Dorsolateral prefrontal cortex (tissue), 122 donors: ENCODE measurements at places on chromosomes 6 and 20.

GRCh38 chr6:163826629-163827028 lies 412.1 kb downstream of the QKI start:
- DNase-seq, result no peak

- no peak for DNase-seq
Measured at GRCh38 chr6:45467853-45468252, 90.1 kb upstream of the SUPT3H start.

- no peak for DNase-seq
Measured at GRCh38 chr6:166751051-166751595, 124.1 kb upstream of the RPS6KA2 start.

GRCh38 chr6:16657768-16658167 lies 103.5 kb downstream of the ATXN1 start:
- DNase-seq, result no peak

GRCh38 chr20:11539450-11539849 lies 378.2 kb upstream of the BTBD3 start:
- DNase-seq, result no peak

DNA sequence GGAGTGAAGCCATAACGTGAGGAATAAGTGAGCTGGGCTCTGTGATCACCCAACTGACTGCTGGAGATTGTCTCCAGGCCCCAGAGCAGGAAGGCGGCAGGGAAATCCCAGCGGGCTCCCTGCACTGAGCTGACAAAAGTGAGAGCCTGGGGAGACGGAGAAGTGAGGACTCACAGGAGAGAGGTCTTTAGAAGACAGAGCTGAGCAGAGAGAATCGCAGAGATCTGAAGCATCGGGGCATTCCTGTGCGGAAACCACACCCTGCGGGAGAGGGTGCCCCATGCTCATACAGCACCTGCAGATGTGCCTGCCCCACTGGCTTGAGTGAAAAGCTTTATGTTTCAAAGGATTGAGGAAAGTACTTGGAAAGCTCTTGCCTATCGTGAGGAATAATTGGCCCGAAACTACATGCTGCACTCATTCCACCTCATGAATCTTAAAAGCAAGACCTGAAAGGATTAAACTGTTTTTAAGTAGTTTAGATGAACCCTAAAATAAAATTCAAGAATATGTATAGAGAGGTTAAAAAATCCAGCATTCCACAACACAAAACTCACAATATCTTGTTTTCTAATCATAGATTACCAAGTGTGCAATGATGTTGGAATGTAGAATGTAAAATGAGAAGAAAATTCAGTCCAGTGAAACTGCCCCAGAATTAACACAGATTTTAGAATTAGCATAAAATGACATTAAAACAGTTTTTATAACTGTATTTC lies 17.7 kb upstream of the THBS2 start:
- no peak for DNase-seq

- DNase-seq, result no peak
Measured at GRCh38 chr20:54611708-54612412, 136.5 kb downstream of the DOK5 start.

GRCh38 chr6:154602296-154602695 lies 91.8 kb upstream of the CNKSR3 start:
- DNase-seq, result no peak

DNA sequence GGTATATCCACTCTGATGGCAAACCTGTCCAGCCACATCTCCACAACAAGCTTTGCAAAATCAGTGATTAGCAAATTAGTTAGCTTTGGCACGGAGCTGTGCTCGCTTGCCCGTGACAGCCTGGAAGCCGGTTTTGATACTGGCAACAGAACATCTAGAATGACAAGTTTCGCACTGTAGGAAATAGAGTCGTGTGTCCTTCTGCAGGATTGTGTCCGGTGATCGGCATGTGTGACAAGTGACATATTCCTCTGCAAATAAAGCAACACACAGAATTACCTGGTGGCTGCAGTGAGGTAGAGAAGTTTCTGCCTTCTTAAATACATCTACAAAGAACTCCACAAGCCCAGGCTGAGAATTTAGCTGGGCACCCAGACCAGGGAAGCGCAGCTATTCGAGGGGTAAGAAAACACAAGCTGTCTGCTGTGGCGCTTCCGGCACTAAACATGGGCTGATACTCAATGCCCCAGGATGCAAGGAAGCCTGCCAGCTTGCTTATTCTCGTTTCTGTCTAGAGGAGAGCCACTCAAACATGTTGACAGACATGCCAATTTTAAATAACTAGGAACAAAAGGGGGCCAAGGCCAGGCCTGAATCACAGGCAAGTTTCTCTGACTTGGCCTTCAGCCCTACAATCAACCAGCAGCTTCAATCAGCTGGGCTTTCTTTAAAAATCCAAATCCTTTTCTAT lies 22.2 kb downstream of the EIF2S2 start:
- no peak for DNase-seq

DNA sequence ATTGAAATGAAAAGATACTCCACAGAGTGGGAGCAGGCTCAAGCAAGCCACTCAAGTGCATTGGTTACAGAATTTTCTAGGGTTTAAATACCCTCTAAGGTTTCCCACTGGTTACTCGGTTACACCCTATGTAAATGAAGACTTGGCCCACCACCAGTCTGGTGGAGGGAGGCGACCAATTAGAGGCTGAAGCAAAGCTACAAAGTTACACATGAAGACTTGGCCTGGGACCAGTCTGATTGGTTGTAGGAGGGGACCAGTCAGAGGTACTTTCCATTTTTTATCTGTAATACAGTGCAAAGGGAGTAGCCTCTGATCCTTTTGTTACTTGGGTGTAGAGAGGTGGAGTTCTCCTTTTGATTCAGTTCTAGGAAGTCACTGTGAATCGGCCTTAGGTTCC lies 7.6 kb downstream of the SRSF12 start:
- no peak for DNase-seq

DNA sequence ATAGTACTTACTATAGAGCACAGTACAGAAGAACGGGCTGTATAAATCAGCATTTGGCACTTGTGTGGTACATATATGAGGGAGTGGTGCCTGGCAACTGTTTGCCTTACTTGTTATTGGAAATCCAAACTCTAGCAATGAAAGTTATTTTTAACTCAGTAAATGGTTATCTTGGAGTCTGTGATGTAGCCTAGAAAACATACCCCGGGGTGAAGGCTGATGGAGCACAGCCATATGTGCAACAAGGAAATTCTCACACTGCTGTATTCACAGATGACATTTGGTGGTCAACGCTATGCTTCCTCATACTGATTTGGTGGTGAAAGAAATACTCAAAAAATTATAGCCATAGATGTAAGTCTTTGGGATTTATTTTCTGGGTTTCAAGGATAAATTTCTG lies 807.5 kb upstream of the FLRT3 start:
- no peak for DNase-seq

- no peak for DNase-seq
Measured at GRCh38 chr6:100078509-100078908, 84.5 kb upstream of the MCHR2 start.

DNA sequence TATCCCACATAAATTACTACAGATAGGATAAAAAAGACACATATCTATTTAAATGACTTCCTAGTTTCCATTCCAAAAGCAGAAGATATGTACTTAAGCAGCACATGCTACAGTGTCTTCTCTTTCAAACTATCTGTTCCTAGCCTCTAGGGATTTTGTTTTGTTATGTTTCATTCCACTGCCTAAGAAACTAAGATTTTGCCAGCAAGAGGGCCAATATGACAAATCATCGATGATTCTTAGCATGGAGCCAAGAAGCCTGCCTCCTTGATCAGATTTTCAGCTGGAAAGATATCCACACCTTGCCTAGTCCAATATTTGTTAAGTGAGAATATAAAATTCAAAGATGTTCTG lies 7.0 kb downstream of the SNX5 start:
- no peak for DNase-seq

DNA sequence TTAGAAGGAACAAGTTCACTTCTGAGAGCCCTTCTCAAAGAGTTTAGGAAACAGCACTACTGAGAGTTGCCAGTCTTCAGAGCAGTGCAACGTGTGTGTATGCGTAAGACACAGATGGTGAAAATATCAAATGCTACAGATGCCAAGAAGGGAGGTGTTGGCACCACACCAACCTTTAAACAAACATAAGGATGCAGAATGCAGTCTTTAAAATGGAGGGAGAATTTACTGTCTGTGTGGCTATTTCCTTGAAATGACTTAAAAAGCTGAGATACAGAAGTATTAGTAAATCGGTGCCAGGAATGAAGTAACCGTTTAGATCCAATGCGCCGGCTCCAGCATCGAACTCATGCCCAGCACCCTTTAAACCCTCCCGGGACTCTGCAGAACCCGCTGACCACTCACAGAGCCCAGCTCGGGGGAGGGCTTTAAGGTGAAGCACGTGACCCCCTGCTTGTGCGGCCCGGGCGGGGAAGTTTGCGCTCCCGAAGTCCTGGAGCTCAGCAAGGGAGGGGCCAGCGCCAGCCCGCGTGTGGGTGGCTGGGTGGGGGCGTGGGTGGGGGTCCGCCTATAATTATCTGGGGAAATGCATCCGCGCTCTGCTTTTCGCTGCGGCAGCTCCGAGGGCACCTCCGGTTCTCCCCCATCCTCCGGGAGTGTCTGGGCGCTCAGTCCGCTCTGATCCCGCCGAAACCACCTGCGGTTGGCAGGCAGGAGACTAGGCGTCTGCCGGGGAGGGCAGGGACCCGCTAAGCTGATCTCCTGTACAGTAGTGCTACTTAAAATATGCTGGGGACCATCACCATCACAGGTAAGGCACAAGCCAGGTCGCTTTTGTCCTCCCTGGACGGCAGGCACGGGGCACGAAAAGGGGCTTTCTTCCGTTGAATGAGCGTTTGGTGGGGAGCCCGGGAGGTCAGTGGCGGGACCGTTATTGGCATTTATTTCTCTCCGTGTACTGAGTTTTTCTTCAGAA lies 66.0 kb downstream of the ZBTB2 start:
- no peak for DNase-seq

DNA sequence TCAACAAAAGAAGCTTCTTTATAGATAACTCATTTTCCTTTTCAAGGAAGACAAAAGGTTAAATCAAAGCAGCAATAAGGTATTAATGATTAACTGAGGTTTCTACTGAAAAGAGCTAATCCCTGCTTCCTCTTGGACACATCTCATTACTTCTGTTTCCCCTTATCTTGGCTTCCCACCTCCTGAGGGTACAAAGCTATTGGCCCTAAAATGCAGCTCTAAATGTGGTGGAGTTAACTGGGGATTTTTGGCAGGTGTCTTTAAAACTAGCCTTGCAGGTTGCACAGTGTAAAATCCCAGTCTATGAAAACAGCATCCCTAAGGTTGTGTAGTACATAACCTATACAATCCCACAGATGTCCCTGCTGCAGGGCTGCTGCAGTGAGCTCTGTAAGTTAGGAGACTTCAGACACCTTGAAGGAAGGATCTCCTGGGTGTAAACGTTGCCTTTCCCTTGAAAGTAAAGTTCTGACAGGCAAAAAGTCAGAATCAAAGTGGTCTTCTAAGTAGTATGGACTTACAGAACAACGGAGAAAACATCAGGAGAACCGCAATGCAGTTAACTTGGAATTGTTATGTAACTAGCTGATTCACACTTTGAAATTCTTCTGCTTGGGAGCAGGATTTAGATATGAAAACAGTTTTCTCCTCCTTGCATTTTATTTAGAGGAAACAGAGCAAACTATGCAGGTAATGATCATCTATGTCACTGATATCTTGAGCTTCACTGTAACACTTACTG lies 71.7 kb upstream of the TRAF3IP2 start:
- DNase-seq, result no peak

DNA sequence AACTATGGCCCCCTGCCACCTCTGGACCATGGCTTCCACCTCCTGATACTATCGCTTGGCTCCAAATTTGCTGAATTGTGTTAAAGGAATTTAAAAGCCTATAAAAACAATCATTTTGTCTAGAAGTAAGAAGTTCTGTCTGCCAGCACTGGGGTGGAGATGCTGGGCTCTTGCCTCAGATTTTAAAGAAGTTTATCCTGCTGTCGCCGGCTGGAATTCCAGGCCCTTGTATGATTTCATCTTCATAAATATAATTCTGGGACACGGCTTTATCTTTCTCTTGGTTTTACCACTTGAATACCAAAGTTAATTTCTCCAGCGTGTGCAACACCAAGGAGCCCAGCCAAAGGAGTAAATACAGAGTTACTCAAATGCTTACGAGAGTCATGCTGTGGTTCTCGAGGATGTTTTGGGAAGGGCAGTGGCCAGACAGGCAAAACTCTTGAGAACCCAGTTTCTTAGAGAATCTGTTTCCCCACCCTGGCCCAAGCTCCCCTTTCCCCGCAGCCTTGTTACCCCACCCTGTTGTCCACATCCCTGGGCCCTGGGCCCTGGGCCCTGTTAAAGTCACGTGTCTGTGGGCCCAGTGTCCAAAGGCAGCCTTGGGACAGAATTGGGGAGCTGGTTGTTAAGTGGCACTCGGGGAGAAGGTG lies 31.9 kb downstream of the C6orf89 start:
- DNase-seq, result no peak

- no peak for DNase-seq
Measured at GRCh38 chr6:4687989-4688947, 87.9 kb upstream of the CDYL start.

GRCh38 chr6:34436803-34437643 lies 11.2 kb upstream of the RPS10 start:
- DNase-seq, result no peak

GRCh38 chr6:103255132-103255531 lies 1604.6 kb downstream of the HACE1 start:
- no peak for DNase-seq

DNA sequence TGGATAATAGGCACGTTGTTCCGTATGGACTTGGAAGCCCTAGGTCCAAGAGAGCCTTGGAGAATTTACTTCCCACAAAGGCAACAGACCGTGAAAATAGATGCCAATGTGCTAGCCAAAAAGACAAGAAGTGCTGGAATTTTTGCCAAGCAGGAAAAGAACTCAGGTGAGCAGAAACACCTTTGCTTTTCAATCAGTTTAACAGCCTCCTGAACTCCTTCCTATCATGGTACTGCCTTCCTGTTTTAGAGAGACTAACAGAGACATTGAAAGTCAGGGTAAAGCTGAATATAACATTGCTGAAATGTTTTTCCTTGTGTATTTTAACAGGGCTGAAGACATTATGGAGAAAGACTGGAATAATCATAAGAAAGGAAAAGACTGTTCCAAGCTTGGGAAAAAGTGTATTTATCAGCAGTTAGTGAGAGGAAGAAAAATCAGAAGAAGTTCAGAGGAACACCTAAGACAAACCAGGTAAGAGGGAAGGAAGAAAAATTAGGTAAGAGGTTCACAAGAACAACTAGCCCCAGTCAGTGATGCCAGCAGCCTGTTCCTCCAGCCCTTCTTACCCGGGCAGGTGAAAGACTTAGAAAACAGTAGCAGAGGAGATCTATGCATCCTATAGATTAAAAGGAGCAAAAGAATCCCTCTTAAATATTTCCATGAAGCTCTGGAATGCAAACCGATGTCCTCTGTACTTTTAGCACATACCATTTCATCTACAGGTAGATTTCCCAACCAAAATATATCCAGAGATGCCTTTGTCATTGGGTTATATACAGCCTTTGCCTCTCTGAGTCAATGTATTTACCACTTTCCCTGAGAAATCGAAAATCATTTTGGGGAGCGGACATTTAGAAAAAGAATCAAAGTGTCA lies 4.0 kb downstream of the EDN1 start:
- DNase-seq, result no peak

DNA sequence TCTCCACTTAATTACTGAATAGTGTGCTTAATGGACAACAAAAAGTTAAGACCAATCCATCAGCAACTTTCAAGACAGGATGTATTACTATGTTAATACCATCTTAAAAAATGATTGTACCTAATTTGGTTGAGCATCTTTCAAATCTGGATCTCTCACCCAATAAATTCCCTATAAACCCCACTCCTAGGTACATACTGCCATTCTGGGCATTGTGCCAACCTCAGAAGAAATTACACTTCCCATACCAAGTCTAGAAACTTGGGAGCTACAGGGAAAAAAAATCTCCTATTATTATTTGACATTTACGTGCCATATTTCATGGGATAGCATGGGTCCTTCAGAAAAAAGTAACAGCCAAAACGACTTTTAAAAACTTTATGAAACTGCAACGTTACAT lies 5.1 kb downstream of the SYNCRIP start:
- DNase-seq, result no peak
